ENCODE measurements at places on chromosomes 1 and 21. TPM values are rescaled to one million over a fixed set of nuclear protein-coding genes. Genes with fewer than 3 reads are reported as not detected.

DNA sequence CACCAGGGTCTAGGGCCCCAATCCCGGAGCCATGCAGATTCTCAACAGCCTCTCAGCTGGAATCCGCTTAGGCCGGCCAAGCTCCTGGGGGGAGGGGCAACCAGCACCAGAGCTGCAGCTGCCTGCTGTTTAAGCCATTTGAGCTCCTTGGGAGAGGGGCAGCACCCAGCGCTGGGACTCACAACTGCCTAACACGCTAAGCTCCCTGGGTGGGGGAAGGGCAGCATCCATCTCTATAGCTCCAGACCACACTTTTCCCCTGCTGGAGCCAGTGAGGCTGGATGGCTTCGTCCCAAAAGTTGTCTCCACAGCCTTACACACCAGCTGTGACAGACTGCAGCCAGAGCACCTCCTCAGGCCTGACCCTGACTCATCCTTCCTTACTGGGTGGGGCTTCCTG, 6.9 kb upstream of the PTGFR start:
- DNase-seq = no peak

DNA sequence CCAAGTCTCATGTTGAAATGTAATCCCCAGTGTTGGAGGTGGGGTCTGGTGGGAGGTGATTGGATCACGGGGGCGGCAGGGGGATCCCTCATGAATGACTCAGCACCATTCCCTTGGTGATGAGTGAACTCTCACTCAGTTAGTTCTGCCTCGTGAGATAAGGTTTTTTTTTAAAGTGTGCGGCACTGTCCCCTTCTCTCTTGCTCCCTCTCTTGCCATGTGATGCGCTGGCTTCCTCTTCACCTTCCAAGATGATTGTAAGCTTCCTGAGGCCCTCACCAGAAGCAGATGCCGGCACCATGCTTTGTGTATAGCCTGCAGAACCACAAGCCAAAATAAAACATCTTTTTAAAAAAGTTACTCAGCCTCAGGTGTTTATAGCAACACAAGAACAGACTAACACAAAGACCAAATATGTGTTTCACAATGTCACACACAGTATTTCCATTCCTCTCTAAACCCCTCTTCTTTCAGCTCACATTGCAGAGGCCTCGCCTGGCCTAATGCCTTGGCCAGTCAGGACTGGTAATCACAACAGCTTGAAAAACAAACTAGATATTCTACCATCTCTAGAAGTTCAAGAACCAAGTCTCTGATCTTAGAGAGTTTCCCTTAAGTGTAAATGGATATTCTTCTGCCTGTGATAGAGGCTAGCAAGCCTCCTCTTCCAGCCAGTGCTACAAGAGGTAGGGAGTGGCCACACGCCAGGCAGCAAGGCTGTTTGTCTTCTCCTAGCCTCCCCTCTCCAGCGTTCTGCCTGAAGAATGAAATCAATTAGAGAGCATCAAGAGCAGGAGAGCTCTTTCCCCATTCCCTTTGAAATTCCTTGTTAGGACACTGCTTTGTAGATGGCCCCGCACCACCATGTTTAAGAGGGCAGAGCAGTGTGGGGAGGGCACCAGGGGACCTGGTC, 19.6 kb upstream of the RAP1A start:
- no peak for DNase-seq

- no peak for DNase-seq
These were observed 5.0 kb upstream of the RNF19B start for GRCh38 chr1:32969566-32969965.

DNA sequence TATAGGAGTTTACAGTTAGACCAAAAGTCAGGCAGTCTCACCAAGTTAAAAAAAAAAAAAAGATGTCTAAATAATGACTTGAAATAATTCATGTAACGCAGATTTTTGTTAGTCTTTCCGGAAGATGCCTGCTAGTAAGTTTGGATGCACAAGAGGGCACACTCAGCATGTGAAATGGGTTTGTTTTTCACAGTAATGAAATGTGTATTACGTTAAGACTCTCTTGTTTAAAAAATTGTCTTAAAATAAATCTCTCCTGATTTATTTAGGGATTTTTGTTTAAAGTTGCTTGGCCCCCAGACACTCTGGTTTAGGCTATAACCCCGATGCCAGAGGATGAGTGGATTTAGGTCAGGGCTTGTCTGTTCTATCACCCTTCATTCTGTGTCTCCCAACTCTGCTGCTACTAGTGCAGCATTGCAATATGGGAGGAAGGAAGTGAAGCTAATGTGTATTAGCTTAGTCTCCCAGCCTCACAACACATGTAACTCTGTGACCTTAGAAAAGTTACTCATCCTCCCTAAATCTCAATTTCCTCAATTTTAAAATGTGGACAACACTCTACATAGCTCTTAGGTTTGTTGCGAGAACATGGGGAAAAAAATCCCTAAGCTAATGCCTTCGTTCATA, 25.7 kb downstream of the CTH start:
- DNase-seq = no peak

GRCh38 chr21:30306884-30307283, 13.2 kb downstream of the KRTAP26-1 start:
- DNase-seq = no peak

DNA sequence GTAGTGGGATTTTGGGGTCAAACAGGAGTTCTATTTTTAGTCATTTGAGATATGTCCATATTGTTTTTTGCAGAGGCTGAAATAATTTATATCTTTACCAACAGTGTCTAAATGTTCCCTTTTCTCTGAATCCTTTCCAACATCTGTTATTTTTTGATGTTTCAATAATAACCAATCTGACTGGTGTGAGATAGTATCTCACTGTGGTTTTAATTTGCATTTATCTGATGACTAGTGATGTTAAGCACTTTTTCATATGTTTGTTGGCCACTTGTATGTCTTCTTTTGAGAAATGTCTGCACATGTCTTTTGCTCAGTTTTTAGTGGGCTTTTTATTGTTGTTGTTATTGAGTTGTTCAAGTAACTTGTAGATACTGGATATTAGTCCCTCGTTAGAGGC, 1325.0 kb downstream of the BRINP3 start:
- DNase-seq = no peak

PLCH2 gene
- 1.3 TPM for total RNA-seq

TAF5L gene
- total RNA-seq = 32.6 TPM

DNA sequence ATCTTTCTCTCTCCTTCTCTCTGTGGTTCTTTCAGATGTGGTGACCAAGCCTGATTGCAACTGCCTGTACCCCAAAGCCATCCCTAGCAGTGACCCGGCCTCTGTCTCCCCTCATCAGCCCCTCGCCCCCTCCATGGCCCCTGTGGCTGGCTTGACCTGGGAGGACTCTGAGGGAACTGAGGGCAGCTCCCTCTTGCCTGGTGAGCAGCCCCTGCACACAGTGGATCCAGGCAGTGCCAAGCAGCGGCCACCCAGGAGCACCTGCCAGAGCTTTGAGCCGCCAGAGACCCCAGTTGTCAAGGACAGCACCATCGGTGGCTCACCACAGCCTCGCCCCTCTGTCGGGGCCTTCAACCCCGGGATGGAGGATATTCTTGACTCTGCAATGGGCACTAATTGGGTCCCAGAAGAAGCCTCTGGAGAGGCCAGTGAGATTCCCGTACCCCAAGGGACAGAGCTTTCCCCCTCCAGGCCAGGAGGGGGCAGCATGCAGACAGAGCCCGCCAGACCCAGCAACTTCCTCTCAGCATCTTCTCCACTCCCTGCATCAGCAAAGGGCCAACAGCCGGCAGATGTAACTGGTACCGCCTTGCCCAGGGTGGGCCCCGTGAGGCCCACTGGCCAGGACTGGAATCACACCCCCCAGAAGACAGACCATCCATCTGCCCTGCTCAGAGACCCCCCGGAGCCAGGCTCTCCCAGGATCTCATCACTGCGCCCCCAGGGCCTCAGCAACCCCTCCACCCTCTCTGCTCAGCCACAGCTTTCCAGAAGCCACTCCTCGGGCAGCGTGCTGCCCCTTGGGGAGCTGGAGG, 12.7 kb downstream of the CSF1 start:
- no peak for DNase-seq

GRCh38 chr1:91765880-91766443, 120.0 kb downstream of the TGFBR3 start:
- DNase-seq = no peak

CA14 gene
- not detected for total RNA-seq

GRCh38 chr1:112317611-112318062, 78.4 kb upstream of the CTTNBP2NL start:
- DNase-seq = no peak

DNA sequence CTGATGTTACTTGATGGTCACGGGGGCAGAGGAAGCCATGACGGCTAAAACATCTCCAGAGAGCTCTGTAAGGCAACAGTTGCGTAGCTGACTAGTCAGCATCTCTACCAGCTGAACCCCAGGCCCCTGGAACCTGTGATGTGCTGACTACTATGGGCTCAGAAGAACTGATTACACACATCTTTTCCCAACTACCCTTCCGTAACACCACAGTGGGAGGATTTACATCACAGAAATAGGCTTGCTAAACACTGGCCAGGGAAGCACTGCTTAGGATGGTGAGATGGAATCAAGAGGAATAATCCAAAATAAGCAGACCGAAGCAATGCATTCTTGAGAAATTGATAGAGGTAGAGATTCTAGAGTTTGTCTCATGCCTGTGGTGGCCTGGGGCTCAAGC, 122.5 kb downstream of the SMYD2 start:
- no peak for DNase-seq

DNA sequence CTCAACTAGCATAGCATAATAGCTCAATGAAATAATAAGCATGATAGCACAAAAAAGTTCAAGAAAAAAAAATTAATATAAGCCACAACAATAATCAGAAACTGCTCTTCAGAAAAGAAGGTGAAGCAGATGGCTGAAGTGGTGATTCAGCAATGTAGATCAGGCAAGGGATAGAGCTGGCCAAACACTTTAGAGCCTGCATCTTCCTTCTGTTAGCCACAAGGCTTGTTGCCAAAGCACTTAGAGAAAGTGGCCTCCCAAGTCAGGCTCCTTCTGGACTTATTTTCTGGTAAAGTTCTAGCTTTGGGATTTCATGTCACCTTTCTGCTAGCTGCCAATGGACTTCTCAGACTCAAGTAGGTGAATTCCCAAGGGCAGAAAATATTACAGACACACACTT, 60.3 kb upstream of the C1orf87 start:
- no peak for DNase-seq

DNA sequence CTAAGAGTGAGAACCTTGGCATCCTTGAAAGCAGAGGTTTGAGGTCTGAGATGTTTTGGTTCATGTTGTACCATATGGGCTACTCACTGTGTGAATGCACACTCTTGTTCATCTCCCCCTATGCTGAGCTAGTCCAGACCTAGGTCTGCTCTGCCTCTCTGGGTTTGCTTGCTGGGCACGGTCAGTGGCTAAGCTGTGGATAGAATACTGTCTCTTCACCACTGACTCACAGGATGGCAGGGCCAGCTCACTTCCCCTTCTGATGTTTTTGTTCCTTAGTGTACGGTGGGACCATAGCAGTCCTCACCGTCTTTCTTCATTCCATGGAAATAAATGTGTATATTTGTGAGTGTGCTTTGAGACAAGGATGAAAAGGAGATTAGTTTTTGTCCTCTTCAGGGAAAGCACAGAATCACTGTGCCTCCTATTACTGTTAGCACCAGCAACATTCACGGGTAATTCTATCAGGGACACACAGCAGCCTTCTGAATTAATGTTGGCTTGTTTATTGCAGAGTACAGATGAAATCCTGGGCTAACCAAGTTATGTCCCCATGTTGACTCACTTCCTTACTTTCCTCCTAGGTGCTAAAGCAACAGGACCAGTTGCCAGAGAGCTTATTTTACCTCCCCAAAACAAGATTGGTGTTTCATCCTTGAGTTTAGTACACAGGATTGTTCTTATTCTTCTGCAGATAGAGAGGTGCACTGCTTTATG, 56.9 kb upstream of the IVNS1ABP start:
- no peak for DNase-seq

DNA sequence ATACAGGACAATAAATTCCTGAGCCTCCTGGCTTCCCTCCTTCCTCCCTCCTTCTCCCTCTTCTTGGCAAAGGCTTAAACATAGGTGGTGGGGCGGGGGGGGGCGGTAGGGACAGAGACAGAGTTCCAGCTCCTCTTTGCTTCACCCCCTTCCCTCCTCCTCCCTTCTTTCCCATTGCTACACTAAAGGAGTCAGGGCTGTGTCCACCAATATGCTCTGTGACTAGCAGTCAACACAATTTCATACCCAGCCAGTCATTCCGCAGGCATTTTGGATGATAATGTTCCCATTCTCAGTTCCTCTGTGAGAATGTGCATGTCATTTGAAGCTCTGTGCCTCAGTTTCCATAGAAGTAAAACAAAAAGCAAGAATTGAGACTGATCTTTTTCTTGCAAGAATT, 1.7 kb downstream of the LMOD1 start:
- DNase-seq = no peak

UQCRH gene
- 338 TPM for total RNA-seq
